ENCODE measurements at places on chromosomes 2 and 18. TPM values are rescaled to one million over a fixed set of nuclear protein-coding genes. Genes with fewer than 3 reads are reported as not detected.

RAB17 gene
- 0.10 TPM for polyA plus RNA-seq

STPG4 gene
- 0.20 TPM for polyA plus RNA-seq

SLC8A1 gene
- 3.2 TPM for polyA plus RNA-seq

SPATS2L gene
- polyA plus RNA-seq: 77.7 TPM

FTCDNL1 gene
- polyA plus RNA-seq: not detected

COLEC12 gene
- 28.1 TPM for polyA plus RNA-seq

NAT8 gene
- polyA plus RNA-seq: not detected

ITPRIPL1 gene
- 4.3 TPM for polyA plus RNA-seq

PAX8 gene
- 0.08 TPM for polyA plus RNA-seq
